ENCODE measurements at places on chromosomes 7 and 10.

GRCh38 chr10:96588616-96589419 lies 2.0 kb upstream of the TM9SF3 start:
- H3K27me3 ChIP-seq, result no peaks in the 10 kb centered on the region
- H3K4me3 ChIP-seq, result no peak overlapping the region
- no peak for DNase-seq
- peak overlapping the region; percentile 100 for H3K27ac ChIP-seq
- H3K4me1 ChIP-seq, result peaks cover 14% of the 10 kb centered on the region

DNA sequence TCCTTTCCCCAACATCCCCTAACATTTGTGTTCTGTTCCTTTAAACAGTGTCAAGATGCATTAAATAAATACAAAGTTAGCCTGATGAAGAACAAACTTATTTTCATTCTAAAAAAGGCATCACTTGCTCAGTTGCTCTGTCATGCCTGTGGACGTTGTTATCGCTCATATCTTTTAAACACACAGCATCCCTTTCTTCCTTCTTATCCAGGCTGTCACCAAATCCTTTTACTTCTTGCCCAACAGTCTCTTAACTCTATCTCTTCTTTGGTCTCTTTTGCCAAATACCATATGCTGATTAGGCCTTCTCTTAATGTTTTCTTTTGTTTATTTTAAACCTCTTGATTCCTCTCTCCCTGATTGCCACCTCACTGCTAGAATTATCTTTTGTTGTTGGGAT lies 43.9 kb downstream of the DKK1 start:
- DNase-seq, result no peak
- H3K27ac ChIP-seq, result no peak overlapping the region
- no peaks in the 10 kb centered on the region for H3K36me3 ChIP-seq
- no peak overlapping the region for H3K4me3 ChIP-seq

DNA sequence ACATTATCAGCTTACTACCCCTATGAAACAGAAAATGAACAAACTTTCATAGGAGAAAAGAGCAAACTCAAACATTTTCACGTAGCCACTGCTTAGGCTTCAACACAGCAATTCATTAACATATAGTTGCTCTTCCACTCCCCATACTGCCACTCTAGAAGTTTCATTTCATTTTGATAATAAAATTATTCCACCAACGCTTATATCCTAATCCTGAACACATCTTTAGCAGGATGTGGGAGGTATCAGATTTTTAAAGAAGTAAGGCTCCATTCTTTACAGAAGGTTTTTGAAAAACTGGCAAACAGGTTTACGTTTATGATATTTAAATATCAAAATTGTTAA lies 77.5 kb upstream of the ANK3 start:
- no peaks in the 10 kb centered on the region for H3K36me3 ChIP-seq
- H3K27ac ChIP-seq, result no peak overlapping the region
- no peaks in the 10 kb centered on the region for H3K27me3 ChIP-seq
- no peak overlapping the region for H3K4me3 ChIP-seq
- DNase-seq, result no peak

GRCh38 chr7:116988363-116988989 lies 35.2 kb downstream of the ST7 start:
- no peak for DNase-seq
- no peaks in the 10 kb centered on the region for H3K27me3 ChIP-seq
- no peaks in the 10 kb centered on the region for H3K36me3 ChIP-seq
- no peak overlapping the region for H3K4me3 ChIP-seq
- H3K27ac ChIP-seq, result no peak overlapping the region

- H3K4me1 ChIP-seq, result peaks cover 7% of the 10 kb centered on the region
- no peaks in the 10 kb centered on the region for H3K27me3 ChIP-seq
- H3K4me3 ChIP-seq, result no peak overlapping the region
These were observed 2.8 kb downstream of the SEC31B start for GRCh38 chr10:100516847-100517246.

GRCh38 chr10:95663496-95663895 lies 7.0 kb upstream of the ALDH18A1 start:
- no peaks in the 10 kb centered on the region for H3K36me3 ChIP-seq
- no peak overlapping the region for H3K27ac ChIP-seq
- no peak for DNase-seq
- H3K4me1 ChIP-seq, result no peaks in the 10 kb centered on the region

Measured in naive thymus-derived CD4-positive, alpha-beta T cell (primary cell).